Body of pancreas (tissue), 4 donors: ENCODE measurements at places on chromosomes 5 and 9. TPM values are rescaled to one million over a fixed set of nuclear protein-coding genes. Genes with fewer than 3 reads are reported as not detected.
A peak's percentile ranks its signal among the peaks of the same experiment; 100 is the strongest.

GRCh38 chr5:34897646-34898045, 17.7 kb downstream of the RAD1 start:
- no peak overlapping the region for H3K27ac ChIP-seq
- H3K36me3 ChIP-seq, result no peaks in the 10 kb centered on the region
- H3K27me3 ChIP-seq, result no peaks in the 10 kb centered on the region
- H3K4me1 ChIP-seq, result no peaks in the 10 kb centered on the region
- DNase-seq, result no peak

INSL6 gene
- total RNA-seq, result not detected

CDC25C gene
- total RNA-seq, result not detected

DNA sequence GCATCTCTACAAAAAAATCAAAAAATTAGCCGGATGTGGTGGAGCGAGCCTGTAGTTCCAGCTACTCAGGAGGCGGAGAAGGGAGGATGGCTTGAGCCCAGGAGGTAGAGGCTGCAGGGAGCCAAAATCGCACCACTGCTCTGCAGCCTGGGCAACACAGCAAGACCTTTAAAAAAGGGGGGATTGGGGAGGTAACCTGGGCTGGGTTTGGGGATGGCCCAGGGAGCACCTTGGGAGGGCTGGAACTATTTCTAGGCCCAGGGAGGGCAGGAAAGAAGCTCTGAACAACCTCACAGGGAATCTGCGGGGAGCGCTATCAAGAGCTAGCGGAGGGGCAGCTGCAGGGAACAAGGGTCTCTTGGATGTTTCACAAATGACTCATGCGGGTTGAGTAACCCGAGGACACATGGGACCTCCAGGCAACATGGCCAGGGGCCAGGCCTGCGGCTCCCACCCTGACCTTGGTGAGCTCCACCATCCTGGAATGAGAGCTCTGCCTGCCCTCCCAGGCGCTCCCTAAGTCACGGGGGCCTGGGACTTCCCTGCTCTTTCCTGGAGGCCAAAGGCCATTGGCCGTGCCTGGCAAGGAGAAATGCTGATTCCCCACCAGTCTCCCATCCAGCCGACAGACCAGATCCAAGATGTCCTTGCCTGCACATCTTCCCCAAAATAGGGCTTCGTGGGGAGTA, 23.4 kb downstream of the SARDH start:
- H3K4me1 ChIP-seq, result no peaks in the 10 kb centered on the region
- H3K4me3 ChIP-seq, result no peak overlapping the region
- no peak overlapping the region for H3K27ac ChIP-seq
- DNase-seq, result peak; percentile 51
- H3K36me3 ChIP-seq, result no peaks in the 10 kb centered on the region

GRCh38 chr5:175883506-175883905, 12.1 kb downstream of the CPLX2 start:
- no peaks in the 10 kb centered on the region for H3K27me3 ChIP-seq
- H3K4me1 ChIP-seq, result no peaks in the 10 kb centered on the region
- H3K4me3 ChIP-seq, result no peak overlapping the region
- no peak overlapping the region for H3K27ac ChIP-seq

CHD1 gene
- total RNA-seq, result 40.0 TPM

DNA sequence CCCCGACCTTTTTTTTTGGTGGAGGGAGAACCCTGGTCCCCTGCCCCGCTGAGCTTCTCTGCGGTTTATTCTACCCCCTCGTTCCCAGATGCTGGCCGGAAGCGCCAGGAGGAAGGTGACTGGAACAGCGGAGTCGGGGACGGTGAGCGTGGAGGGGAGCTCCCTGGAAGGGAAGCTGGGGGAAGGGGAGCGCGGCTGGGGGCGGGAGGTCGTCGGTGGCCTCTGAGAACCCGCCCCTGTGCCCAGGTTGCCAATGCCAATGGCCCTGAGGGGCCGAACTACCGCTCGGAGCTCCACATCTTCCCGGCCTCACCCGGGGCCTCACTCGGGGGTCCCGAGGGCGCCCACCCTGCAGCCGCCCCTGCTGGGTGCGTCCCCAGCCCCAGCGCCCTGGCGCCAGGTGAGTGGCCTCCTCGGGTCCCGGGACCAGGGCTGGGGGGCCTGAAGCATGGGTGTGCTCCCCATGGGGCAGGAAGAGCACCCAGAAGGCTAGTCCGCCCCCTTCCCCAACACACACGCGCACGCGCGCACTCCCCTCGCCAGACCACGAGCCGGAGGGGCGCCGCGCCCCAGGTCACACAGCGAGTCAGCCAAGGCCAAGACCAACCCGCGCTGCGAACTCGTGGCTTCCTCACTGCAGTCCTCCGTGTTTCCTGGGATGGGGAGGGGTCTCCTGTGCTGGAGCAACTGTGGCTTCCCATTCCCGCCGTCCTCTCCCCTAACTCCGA, 10.6 kb downstream of the MYOZ3 start:
- no peaks in the 10 kb centered on the region for H3K36me3 ChIP-seq
- no peak for DNase-seq
- H3K4me3 ChIP-seq, result no peak overlapping the region
- no peaks in the 10 kb centered on the region for H3K27me3 ChIP-seq

- no peak overlapping the region for H3K4me3 ChIP-seq
- H3K27me3 ChIP-seq, result no peaks in the 10 kb centered on the region
- H3K27ac ChIP-seq, result peak overlapping the region; percentile 17
- peak; percentile 49 for DNase-seq
Observed at GRCh38 chr9:127388037-127388855, 8.7 kb upstream of the SLC2A8 start.

DNA sequence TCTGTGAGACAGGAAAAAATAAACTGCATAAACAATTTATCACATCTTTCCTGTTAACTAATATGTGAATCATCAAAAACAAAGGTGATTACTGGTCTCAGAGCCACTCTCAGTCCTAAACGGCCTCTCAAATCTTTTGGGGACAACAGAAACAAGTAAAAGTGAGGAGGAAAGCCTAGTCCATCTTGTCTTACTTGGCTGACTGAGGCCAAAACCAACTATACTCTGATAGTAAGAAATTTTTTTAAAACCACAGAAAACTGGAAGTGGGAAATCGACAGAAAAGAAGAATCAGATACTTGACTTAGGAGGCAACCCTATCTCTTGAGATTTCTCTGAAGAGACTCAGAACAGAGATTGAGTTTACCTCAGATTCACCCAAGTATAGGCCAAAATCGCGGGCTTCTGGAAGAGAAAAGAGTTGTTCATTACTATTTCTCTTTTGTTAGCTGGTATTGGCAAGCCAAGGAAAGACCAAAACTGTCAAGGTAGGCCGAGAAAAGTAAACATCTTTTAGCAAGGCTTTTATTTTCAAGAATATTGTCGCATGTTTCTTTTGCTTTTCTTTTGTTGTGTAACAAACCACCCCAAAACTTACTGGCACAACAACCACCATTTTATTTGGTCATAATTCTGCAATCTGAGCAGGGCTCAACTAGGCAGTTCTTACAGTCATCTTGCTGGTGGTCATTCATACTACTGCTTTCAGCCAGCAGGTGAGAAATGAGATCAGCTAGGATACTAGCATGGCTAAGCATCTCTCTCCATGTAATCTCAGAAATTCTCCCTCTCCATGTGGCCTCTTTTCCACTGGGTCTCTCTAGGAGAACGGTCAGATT, 46.1 kb downstream of the RFX3 start:
- H3K27ac ChIP-seq, result no peak overlapping the region
- no peaks in the 10 kb centered on the region for H3K4me1 ChIP-seq
- H3K27me3 ChIP-seq, result no peaks in the 10 kb centered on the region
- H3K36me3 ChIP-seq, result no peaks in the 10 kb centered on the region
- H3K4me3 ChIP-seq, result no peak overlapping the region

LCN1 gene
- total RNA-seq, result not detected

RAI14 gene
- 27.5 TPM for total RNA-seq

- DNase-seq, result peak; percentile 54
- H3K27me3 ChIP-seq, result no peaks in the 10 kb centered on the region
- H3K27ac ChIP-seq, result no peak overlapping the region
- H3K4me1 ChIP-seq, result peaks cover 4% of the 10 kb centered on the region
- no peaks in the 10 kb centered on the region for H3K36me3 ChIP-seq
Observed at GRCh38 chr5:138641547-138642298, 66.5 kb upstream of the HSPA9 start.

OTP gene
- total RNA-seq, result not detected

DNA sequence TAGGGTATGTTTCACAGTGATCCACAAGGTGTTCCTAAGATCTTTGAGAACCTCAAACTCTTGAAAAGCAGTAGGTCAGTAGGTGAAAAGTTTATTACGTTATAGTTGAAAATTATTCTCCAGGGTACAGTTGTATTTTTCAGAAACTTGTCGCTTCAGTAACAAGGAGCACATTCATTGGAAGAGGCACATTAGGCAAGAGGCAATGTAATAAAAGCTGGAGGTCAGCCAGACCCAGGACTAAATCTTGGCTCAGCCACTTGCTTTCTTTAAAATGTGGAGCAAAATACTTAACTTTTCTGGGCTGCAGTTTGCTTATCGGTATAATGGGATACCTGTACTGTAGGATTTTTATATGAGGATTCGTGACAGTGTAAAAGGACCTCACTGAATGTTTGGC, 45.6 kb downstream of the TLE4 start:
- no peaks in the 10 kb centered on the region for H3K27me3 ChIP-seq
- no peaks in the 10 kb centered on the region for H3K36me3 ChIP-seq
- peaks cover 33% of the 10 kb centered on the region for H3K4me1 ChIP-seq

DNA sequence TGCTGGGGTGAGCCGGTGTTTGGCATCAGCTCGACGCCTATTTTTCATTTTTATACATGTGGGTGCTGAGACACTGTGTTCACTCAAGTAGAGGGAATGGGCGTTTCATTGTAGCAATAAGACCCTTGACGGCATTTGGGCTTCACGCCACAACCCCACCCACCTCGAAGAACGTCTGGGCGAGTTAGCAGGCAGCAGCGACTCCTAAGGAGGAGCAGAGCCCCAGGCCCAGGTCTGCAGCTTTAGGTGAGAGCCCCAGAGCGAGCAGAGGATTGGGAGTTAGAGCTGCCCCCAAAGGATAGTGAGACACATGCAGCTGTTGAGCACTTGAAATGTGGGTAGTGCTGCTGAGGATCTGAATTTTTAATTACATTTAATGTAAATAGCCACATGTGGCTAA, 1.6 kb upstream of the ZFP62 start:
- H3K27ac ChIP-seq, result no peak overlapping the region
- DNase-seq, result no peak
- no peaks in the 10 kb centered on the region for H3K36me3 ChIP-seq
- peaks cover 29% of the 10 kb centered on the region for H3K4me1 ChIP-seq
- H3K4me3 ChIP-seq, result no peak overlapping the region

DNA sequence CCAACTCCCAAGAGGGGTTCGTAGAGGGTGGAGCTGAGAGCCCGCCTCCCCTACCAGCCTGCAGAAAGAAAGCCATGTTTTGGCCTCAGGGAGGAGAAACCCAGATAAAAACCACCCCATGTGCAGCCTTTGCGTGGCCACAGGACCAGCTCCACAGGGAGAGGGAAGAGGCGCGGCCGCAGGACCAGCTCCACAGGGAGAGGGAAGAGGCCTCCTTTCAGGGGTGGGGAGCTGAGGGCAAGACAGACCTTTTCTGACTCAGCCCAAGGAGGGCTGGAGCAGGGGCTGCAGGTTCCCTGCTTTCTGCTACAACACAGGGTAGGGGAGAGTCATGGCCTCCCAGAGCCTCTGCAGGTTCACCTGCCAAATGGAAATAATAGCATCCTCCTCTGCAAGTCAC, 37.6 kb upstream of the KCNMB1 start:
- no peaks in the 10 kb centered on the region for H3K4me1 ChIP-seq
- H3K27me3 ChIP-seq, result no peaks in the 10 kb centered on the region
- H3K36me3 ChIP-seq, result no peaks in the 10 kb centered on the region

- DNase-seq, result peak; percentile 64
- H3K4me3 ChIP-seq, result peak overlapping the region; percentile 95
Observed at GRCh38 chr5:39072925-39073766, 1.1 kb downstream of the RICTOR start.

DNA sequence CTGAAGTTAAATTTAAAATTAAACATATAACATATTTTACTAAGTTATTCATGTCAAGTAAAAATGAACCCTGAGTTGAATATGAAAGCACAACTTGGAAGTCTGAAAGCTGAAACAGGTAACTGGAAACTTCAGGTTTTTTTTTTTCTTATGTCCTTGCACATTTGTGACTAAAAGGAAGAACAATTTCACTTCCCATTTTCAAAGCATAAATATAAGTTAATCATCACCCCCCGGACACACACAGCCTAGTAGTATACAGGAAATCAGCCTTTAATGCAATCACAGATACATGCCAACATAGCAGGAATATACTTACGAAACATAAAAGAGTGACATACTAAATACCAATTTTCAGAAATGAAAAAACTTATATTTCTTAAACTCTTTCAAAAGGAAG, 225.9 kb downstream of the RFX3 start:
- no peaks in the 10 kb centered on the region for H3K4me1 ChIP-seq
- H3K27me3 ChIP-seq, result no peaks in the 10 kb centered on the region
- no peak for DNase-seq

FBN2 gene
- 0.26 TPM for total RNA-seq

DNA sequence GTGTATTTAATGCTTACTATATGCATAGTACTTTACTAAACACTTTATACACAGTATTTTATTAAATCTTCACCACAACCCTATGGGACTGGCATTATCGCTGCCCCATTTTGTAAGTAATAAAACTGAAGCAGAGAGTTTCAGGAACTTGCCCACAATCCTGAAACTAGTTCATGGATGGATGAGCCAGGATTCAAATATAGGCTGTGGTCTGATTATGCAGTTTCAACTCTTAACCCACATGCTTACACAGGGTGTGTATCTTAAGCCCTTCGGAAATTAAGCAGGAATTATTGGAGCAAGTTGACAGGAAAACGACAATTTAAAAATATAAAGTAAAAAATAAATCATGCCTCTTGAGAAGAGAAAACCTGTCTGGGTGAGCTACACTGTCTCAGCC, 109.0 kb downstream of the ATP10B start:
- DNase-seq, result no peak
- H3K4me1 ChIP-seq, result no peaks in the 10 kb centered on the region

DNA sequence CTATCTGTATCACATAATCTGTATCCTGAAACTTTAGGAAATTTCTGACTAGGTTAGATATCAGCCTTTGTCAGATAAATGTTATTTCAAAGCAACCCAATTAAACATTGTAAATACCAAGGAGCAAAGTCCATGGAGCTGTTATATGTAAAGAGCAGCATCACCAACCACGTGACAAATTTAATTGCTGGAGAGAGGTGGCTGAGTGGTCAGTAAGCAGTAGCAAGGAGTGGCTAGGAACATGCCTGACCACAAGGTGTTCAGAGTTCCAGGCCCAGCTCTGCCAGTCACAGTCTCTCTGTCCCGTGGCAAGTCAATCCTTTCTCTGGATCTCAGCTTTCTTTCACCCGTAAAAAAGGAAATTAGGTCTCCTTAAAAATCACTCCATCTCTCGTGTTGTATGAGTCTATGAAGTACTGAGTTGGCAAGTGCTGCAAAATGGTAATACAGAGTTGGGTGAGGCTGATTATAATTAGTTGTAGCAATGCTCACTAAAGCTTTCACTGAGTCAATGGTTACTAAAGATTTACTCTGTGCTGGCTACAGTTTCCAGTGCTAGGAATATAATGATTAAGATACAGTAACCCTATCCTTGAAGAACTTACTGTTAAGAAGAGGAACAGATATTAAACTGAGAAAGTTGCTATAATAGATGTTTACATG, 166.1 kb downstream of the GNAQ start:
- no peak for DNase-seq
- H3K27ac ChIP-seq, result no peak overlapping the region
- H3K4me3 ChIP-seq, result no peak overlapping the region
- H3K27me3 ChIP-seq, result no peaks in the 10 kb centered on the region
- H3K36me3 ChIP-seq, result no peaks in the 10 kb centered on the region
